ENCODE measurements at places on chromosomes 1 and 21. TPM values are rescaled to one million over a fixed set of nuclear protein-coding genes. Genes with fewer than 3 reads are reported as not detected.

SEMA6C gene
- total RNA-seq: 15.7 TPM

TMEM51 gene
- total RNA-seq: 4.7 TPM

LCE2A gene
- not detected for total RNA-seq

KCND3 gene
- total RNA-seq: 1.0 TPM

RAB42 gene
- total RNA-seq: 5.7 TPM

C4BPA gene
- 0.52 TPM for total RNA-seq

TCHHL1 gene
- total RNA-seq: not detected

TMEM200B gene
- 6.8 TPM for total RNA-seq

SAMD11 gene
- 3.7 TPM for total RNA-seq

SFN gene
- total RNA-seq: not detected

NOS1AP gene
- under 0.01 TPM for total RNA-seq

DARS2 gene
- 11.5 TPM for total RNA-seq

FCRL3 gene
- not detected for total RNA-seq

TMPRSS3 gene
- not detected for total RNA-seq

CA6 gene
- total RNA-seq: not detected

EFNA3 gene
- 0.52 TPM for total RNA-seq

HSD3B2 gene
- not detected for total RNA-seq

RAB25 gene
- not detected for total RNA-seq

OR2L13 gene
- not detected for total RNA-seq

VANGL1 gene
- 4.2 TPM for total RNA-seq

LIN9 gene
- total RNA-seq: 6.8 TPM

RIMS3 gene
- 0.52 TPM for total RNA-seq

SDE2 gene
- total RNA-seq: 28.2 TPM

NCF2 gene
- 8.9 TPM for total RNA-seq

FDPS gene
- 69.4 TPM for total RNA-seq

SOX13 gene
- total RNA-seq: 4.7 TPM

OR2M3 gene
- total RNA-seq: not detected

OR2T35 gene
- not detected for total RNA-seq

TMOD4 gene
- 50.6 TPM for total RNA-seq

FCRL2 gene
- total RNA-seq: not detected

PRDX6 gene
- 304 TPM for total RNA-seq

IL24 gene
- total RNA-seq: not detected

BCAN gene
- total RNA-seq: under 0.01 TPM

NSL1 gene
- 27.7 TPM for total RNA-seq

MUTYH gene
- total RNA-seq: 12.5 TPM

DCDC2B gene
- total RNA-seq: not detected

TINAGL1 gene
- total RNA-seq: 17.2 TPM

Data from skeletal muscle tissue (tissue), 5 donors.